ENCODE measurements at places on chromosomes 16 and 17.

GRCh38 chr17:65531256-65532100, 30.0 kb downstream of the AXIN2 start:
- DNase-seq: peak; percentile 73

GRCh38 chr16:28532940-28533647, 5.7 kb downstream of the NUPR1 start:
- no peak for DNase-seq

DNA sequence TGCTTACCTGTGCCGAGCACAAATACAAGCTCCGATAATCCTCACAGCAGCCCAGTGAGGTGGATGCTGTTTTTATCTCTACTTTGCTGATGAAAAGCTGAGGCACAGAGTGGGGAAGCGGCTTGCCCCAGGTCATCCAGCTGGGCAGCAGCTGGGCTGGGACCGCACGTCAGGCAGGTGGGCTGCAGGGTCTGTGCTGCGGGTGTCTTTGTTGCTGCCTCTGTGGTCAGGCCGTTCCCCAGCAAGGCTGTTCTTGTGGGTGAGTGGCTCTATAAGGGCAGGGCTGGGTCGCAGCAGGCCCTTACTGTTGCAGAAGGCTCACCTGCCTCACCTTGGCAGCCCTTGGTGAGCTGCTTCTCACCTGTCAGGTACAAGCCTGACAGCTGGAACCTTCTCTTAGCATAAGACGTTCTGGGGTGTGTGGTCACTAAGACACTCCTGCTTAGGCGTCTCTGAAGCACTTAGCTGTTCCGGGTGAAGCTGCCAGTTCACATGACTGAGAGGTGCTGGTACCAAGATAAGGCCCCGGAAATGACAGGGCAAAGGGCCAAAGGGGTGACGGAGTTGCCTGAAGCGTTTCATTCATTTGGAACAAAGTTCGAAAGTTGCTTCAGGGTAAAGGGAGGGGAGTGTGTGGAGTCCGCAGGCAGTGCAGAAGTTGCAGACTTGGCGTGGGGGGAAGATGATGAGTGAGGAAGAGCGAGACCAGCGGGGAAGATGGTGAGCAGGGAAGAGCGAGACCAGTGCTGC, 17.4 kb downstream of the IRF8 start:
- DNase-seq: no peak

DNA sequence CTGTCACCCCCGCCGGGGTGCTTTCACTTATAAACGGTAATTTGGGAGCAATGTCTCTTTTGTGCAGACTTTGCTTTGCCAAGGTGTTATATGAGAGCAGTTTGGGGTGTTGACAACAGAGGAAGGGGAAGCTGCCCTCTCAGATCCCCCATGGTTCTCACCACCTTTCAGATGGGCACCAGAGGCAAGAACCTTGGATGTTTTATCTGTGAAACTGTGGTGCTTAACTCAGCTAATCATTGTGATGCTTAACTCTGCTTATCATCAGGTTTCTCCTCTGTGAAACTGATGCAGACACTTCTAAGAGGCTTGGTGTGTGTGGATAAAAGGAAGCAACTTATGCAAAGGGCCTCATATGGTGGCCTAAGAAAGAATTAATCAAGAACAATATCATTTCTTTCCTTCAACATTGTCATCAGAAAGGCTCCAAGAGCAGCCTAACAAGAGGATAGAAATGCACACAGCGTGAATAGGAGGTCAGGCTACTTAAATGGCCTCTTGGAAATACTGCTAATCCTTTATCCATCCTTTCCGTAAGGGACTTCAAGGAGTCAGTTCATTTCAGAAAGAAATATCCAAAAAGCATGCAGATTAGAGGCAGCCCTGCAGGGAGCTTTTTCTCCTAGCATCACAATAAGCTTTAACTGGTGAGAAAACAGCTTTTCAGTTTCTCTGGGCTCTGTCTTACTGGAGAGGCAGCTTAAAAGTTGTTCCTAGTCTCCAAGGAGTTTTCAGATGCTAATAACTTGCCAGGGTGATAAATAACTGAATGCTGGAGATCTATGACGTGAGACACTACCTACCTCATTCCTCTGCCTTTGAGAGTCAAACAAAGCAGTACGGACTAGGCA, 55.1 kb upstream of the CLEC3A start:
- no peak for DNase-seq

DNA sequence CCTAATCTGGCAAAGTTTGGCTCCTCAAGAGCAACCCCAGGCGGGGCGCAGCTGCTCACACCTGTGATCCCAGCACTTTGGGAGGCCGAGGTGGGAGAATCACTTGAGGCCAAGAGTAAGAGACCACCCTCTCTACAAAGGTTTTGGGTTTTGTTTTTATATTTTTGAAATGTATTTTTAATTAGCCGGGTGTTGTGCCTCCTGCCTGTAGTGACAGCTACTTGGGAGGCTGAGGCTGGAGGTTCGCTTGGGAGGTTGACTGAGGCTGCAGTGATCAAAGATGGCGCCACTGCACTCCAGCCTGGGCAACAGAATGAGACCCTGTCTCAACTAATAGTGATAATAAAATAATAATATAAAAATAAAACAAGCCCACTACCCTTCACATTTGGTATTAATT, 756 bp upstream of the USP7 start:
- DNase-seq: no peak
